ENCODE measurements at places on chromosomes 2 and 18.

DNA sequence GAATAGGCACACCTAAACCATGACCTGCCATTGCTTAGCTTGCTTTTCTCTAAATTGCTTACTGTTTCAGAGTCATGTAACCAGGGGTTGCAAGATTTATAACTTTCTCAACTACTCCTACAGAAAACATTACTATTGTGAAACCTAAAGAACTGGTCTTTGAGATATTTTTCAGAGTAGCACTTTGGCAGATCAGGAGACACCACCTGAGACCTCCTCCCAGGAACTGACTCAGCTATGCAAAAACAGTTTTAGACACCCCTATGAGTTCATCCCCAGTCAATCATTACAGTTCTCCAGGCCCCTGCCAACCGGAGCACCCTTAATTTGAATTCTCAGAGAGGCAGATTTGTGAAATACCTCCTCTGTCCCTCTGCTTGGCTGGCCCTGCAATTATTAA lies 80.3 kb downstream of the MBOAT2 start:
- DNase-seq: no peak

DNA sequence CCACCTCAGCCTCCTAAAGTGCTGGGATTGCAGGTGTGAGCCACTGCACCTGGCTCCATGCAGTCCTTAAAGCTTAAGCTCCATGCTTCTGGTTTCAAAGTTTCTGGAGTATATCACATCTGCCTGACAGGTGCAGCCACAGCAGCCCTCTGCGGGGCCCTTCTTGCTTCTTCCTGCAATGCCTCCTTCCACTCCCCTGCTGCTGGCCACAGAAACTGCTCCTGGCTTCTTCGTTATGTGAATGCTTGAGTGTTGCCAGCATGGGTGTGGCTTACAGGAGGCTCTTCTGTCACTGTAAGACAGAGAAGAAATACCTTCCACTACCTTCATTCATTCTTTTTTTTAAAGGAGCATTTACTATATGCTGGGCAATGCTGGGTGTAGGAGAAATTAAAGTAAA lies 10.1 kb upstream of the CCBE1 start:
- DNase-seq: no peak

DNA sequence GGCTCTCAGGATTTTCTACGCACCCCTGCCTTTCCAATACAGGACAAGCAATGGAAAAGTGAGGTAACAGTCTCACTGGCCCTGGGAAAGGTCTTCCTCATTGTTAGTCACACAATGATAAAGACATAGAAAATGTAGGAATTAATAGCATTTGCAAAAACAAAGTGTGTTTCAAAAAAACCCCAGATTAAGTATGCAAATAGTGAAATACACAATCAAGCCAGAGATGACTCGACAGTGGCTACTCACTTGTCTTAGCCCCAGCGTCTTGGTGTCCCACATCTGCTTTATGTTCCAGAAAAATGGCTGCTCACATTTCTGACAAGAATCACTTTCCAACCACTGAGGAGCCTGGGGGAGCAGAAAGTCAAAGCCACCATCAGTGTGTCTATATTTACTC lies 47.0 kb upstream of the AP1S3 start:
- DNase-seq: no peak

GRCh38 chr2:166343467-166343866 lies 32.3 kb downstream of the SCN9A start:
- no peak for DNase-seq

DNA sequence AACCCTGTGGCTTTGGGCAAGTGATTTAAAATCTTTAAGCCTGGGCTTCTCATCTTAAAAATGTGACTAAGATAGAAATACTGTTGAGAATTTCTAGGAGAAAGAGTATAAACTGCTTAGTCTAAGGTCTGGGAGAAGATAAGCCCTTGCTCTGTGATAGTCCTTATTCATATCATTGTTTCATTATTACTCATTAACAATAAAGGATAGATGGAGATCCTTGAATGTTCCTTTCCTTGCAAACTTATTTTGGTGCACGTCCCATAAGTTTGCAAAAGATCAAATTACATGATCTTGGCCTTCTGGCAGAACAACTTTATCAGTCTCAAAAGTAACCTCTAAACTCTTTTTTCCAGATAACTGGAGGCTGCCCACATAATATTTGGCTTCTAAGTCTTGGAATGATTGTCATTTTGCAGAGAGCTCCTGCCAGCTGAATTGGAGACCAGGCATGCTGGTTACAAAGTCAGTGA lies 138.3 kb downstream of the FAM124B start:
- DNase-seq: no peak

- DNase-seq: no peak
Measured at GRCh38 chr2:134712736-134713135, 6.1 kb downstream of the TMEM163 start.

- DNase-seq: no peak
Measured at GRCh38 chr2:201572846-201573508, 70.3 kb downstream of the TMEM237 start.

GRCh38 chr2:117760916-117761315 lies 53.6 kb upstream of the DDX18 start:
- DNase-seq: no peak

DNA sequence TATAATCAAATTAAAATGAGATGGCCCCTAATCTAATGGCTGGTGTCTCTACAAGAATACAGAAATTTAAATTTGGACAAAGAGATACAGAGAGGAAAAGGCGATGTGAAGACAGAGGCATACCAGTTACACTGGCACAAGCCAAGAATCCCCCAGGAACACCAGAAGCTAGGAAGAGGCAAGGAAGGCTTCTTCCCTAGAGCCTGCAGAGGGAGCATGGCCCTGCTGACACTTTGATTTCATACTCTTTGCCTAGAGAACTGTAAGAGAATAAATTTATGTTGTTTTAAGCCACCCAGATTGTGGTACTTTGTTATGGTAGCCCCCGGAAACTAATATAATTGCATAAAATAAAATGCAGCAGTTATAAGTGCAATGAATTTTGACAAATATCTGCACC lies 671.4 kb downstream of the MBD2 start:
- no peak for DNase-seq

DNA sequence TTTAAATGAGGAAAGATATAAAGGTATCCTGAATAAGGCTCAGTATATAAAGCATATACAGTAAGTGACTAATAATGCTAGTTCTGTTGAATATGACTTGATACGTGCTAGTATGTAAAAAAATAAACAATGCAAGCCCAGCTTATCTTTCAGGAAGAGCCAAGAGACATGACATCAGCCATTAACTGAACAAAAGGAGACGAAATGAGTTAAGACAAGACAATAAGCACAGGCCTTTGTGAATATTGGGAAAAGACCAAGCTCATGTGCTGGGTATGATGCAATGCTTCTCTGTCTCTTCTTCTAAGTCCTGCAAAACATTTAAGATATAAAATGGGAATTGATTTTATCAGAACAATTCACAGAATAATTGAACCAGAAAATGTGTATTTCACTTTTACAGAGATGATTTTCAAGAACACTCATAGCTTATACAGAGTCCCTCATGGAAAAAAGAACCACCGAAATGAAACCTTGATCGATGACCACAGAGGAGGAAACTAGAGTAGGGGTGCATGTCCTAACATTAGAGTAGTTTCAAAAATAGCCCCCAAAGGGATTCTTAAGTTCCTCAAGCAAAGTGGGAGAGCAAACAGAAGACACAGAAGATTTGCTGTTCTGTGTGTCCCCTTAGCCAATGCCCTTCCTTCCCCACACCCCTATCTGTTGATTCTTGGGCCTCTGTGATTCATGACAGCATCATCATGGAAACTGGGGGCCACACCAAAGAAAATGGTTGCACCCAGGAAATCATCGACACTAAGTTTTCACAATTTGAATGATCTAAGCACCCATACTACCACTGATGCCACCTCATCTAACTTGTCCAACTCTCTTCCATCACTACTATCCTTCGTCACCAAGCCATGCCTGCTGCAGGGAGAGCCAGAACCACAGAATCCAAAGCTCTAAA lies 68.0 kb upstream of the CRIM1 start:
- DNase-seq: no peak

DNA sequence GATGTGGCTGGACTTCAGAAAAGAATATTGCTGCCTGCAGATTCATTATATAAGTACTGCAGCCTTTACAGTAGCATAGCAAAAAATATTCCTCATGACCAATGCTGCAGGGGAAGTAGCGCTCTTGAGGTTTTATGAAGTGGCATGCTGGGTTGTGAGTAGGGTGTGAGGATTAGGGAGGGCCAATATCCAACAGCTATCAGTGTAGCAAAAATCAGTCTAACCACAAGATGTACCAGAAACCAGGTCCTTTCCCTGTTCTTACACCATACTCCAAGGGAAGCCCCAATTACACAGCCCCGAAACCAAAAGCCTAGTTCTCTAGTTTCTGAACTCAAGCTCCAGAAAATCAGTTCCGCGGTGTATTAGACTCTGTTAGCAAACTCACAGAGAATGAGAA lies 1082.2 kb upstream of the DDX18 start:
- no peak for DNase-seq

- DNase-seq: no peak
Measured at GRCh38 chr2:206260188-206261012, 14.1 kb upstream of the ZDBF2 start.

DNA sequence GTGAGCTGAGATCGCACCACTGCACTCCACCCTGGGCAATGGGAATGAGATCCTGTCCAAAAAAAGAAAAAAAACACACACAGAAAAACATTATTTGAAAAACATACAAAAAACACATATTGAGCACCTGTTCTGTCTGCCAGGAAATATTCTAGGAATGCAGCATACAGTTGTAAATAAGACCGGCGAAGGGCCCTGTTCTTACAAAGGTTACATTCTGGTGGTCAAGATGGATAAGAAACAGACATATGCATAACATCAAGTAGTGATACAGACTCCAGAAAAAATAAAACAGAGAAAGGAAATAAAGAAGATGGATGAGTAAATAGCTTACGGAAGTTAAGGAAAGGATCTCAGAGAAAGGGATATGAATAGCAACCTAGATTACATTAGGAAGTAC lies 159.8 kb downstream of the GALNT3 start:
- DNase-seq: no peak

DNA sequence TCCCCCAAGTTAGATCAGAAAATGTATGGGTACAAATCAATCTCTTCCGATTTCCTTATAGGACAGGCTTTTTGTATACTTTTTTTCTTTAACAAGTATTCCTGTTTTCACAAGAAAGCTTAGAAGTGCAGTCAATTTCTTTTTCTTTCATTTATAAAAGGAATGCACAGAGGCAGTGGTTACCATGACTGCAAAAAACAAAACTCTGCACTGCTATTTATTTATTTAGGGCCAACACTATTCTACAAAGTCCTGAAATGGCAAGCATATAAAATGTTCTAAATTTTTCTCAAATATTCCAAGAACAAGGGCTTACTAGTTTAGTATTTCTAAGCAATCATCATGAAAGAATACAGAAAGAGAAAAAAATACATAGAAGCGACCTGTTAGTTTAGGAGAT lies 22.2 kb downstream of the ATAD2B start:
- DNase-seq: no peak

- DNase-seq: no peak
Measured at GRCh38 chr2:111251711-111252110, 131.0 kb downstream of the BCL2L11 start.

DNA sequence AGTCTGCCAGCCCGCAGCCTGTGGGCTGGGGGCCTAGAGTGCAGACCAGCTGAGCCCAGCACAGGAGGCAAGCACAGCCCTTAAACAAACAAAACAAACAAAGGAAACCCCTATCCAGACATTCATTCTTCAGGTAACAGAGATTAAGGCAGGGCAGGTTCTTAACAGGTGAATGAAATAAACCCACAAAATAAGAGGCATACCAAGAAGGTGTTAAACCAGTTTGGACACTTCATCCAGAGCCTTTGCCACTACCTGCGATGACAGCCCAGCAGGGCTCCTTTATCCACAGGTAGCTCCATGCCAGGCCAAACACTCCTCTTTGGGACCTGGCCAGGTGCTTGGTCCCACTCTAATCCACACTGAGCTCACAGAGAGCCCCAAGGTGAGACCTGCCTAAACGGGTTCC lies 209.7 kb upstream of the SIX2 start:
- DNase-seq: no peak

DNA sequence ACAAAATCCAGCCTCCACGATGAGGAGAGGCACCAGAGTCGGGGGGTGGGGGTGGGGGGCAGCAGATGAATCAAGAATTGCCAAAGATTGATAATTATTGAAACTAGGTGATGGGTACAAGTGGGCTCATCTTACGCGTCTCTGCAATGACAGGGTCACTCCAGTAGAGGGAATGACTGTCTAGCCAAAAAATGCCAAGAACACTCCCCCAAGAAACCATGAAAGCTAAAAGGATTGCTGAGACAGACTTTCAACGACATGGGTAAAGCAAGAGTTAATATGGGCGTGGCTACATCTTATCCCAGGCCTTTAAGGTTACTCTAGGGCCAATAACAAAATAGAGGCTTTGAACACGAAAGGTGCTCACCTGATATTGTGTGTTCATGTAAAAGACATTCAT lies 86.5 kb downstream of the STK39 start:
- no peak for DNase-seq

GRCh38 chr2:70140791-70141211 lies 50.0 kb downstream of the C2orf42 start:
- no peak for DNase-seq

- DNase-seq: no peak
Measured at GRCh38 chr2:52431352-52431760, 1336.2 kb upstream of the CHAC2 start.

- DNase-seq: no peak
Measured at GRCh38 chr18:49228187-49228586, 232.3 kb downstream of the DYM start.

DNA sequence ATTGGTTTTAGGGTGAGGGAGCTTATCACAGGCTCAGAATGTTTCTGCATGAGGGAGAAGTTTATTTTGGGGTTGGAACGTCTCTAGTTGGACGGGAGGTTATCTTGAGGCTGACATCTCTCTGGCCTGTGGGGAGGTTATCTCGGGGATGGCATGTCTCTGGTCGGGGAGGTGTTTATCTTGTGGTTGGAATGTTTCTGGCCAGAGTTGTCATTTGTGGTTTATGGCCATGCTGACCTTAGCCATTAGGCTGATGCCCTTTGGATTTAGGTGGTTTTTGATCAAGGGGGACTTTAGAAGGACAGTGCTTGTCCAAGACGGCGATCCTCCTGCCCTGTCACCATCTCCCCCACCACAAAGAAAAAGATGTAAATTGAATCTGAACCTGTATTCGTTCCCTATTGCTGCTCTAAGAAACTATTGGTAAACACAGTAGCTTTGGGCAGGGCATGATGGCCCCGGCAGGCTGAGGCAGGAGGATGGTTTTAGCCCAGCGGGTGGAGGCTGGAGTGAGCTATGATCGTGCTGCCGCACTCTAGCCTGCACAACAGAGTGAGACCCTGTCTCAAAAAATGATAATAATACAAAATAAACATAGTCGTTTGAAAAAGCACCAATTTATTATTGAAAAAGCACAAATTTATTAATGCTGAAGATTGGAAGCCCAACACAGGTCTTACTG lies 17.8 kb upstream of the MPPE1 start:
- no peak for DNase-seq

- DNase-seq: no peak
Measured at GRCh38 chr2:8153258-8153718, 528.6 kb upstream of the ID2 start.

DNA sequence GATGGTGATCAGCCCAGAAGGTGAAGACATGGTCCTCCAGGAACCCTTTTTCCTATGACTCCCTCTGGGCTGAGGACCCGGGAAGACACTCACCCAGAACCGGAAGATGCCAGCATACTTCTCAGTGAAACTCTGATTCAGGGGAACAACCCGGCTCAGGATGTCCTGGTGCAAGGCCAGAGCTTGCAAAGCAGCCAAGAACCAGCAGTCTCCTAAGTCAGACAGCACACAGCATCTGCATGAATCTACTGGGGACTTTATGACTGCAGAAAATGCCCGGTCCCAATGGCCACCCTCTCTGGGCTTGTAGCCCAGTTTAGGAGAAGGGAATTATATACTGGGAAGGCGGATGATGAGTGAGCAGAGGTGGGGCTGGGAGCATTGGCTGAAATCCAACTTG lies 15.3 kb downstream of the CAPN14 start:
- no peak for DNase-seq

All from cortex of kidney (tissue), 1 donor.